ENCODE measurements at places on chromosomes 11 and 22. TPM values are rescaled to one million over a fixed set of nuclear protein-coding genes. Genes with fewer than 3 reads are reported as not detected.

- no peak overlapping the region for H3K27ac ChIP-seq
- no peak overlapping the region for H3K4me3 ChIP-seq
- no peaks in the 10 kb centered on the region for H3K4me1 ChIP-seq
- DNase-seq: no peak
- no peaks in the 10 kb centered on the region for H3K27me3 ChIP-seq
- no peaks in the 10 kb centered on the region for H3K36me3 ChIP-seq
Observed at GRCh38 chr11:7143908-7144307, 55.1 kb downstream of the RBMXL2 start.

GRCh38 chr11:2118677-2119076 lies 20.5 kb downstream of the IGF2 start:
- H3K36me3 ChIP-seq: no peaks in the 10 kb centered on the region
- DNase-seq: no peak
- no peak overlapping the region for H3K27ac ChIP-seq
- no peaks in the 10 kb centered on the region for H3K4me1 ChIP-seq

DNA sequence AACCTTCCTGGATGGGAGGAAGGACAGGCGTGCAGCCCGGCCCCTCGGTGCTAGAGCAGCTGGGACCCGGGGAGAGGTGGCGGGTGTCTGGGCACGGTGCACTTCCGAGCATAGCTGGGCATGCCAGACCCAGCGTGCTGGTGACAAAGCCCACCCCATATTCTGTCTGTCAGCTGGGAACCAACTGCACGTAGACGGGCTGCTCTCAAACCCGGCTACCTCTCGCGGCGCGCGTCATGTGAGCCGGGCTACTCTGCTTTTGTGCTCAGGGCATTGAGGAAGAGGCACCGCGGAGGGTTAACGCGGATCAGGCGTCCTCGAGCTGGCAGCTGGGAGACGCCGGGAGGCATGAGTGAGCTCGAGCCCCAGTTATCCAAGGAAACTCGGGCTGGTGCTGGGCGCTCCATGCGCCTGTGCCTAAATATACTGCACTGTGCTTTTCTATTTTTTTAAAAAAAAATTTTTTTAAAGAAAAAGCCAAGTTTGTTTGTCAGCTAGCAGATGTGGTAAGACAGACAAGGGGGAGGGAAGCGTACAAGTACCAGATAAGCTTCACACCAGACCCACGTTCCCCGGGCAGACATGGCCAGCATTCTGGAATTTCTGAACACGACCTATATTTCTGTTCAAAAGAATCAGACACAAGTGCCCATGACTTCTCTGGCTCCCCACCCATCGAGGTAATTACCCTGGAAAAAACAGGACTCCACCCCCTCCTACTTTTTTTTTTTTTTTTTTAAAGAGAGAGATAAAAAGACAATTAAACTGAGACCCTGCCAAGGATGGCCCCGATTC lies 425.6 kb downstream of the SHANK2 start:
- H3K4me3 ChIP-seq: no peak overlapping the region
- H3K27me3 ChIP-seq: no peaks in the 10 kb centered on the region
- no peak overlapping the region for H3K27ac ChIP-seq

- no peak for DNase-seq
- no peaks in the 10 kb centered on the region for H3K4me1 ChIP-seq
- H3K27ac ChIP-seq: no peak overlapping the region
- H3K4me3 ChIP-seq: no peak overlapping the region
- H3K36me3 ChIP-seq: no peaks in the 10 kb centered on the region
Observed at GRCh38 chr11:82959987-82960778, 58.6 kb downstream of the DDIAS start.

- DNase-seq: no peak
- H3K4me1 ChIP-seq: no peaks in the 10 kb centered on the region
- H3K27ac ChIP-seq: no peak overlapping the region
Observed at GRCh38 chr11:104688731-104689130, 209.5 kb downstream of the CASP12 start.

The APOA4 gene
- total RNA-seq: not detected

The OR5M10 gene
- total RNA-seq: not detected

The CHST1 gene
- 2.4 TPM for total RNA-seq

Data from uterus (tissue), 4 donors.